ENCODE measurements at places on chromosomes 2 and 18.

DNA sequence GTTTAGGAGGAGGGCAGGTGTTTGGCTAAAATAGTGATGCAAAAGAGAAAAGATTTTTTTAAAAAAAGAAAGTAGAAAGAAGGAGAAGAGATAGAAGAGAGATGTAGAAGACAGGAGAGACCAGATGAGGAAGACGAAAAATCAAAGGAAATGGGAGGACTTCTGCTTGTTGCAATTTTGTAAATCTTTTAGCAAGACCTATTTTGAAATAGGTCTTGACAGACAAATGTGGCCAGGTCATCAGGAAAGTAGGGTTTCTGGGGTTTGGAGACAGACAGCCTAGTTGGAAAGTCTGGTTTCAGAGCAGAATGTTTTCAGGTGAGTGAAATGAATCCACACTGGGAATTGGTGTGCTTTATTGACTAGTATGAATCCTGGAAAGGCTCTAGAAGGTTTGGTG is 104.5 kb upstream of the CAVIN2 start:
- no peaks in the 10 kb centered on the region for H3K4me1 ChIP-seq
- no peaks in the 10 kb centered on the region for H3K36me3 ChIP-seq
- no peaks in the 10 kb centered on the region for H3K27me3 ChIP-seq
- no peak overlapping the region for H3K4me3 ChIP-seq
- DNase-seq, result no peak

- H3K4me3 ChIP-seq, result no peak overlapping the region
- H3K4me1 ChIP-seq, result peaks cover 10% of the 10 kb centered on the region
Observed at GRCh38 chr2:45872211-45872610, 220.7 kb downstream of the PRKCE start.

- peaks cover under 1% of the 10 kb centered on the region for H3K36me3 ChIP-seq
- H3K27ac ChIP-seq, result no peak overlapping the region
- H3K4me1 ChIP-seq, result no peaks in the 10 kb centered on the region
- no peak for DNase-seq
- H3K4me3 ChIP-seq, result no peak overlapping the region
Observed at GRCh38 chr2:127043367-127044164, 63.4 kb downstream of the BIN1 start.

DNA sequence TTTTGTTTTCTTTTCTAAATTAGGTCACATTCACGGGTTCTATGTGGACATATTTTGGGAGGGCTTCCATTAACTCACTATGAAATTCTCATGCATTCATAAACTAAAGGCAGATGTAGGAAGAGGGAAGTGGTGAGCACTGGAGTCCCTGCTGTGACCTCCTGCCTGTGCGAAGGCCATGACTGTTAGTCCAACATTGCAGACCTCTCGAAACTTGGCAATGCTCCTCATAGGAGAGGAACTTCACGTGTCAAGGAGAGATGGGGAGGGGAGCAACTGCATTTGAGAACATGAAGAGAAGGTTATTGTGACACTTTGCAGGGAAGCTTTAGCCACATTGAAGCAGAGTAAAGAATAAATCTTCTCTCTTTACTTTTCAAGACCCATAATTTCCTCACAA is 126.4 kb upstream of the HNMT start:
- no peak overlapping the region for H3K27ac ChIP-seq
- H3K36me3 ChIP-seq, result no peaks in the 10 kb centered on the region
- H3K4me3 ChIP-seq, result no peak overlapping the region
- DNase-seq, result no peak
- no peaks in the 10 kb centered on the region for H3K27me3 ChIP-seq
- no peaks in the 10 kb centered on the region for H3K4me1 ChIP-seq

GRCh38 chr2:196335221-196335634 is 163.8 kb upstream of the STK17B start:
- H3K27me3 ChIP-seq, result no peaks in the 10 kb centered on the region
- no peak overlapping the region for H3K27ac ChIP-seq
- DNase-seq, result no peak
- H3K4me1 ChIP-seq, result no peaks in the 10 kb centered on the region

GRCh38 chr2:46337208-46337994 is 40.2 kb downstream of the EPAS1 start:
- no peaks in the 10 kb centered on the region for H3K36me3 ChIP-seq
- no peak overlapping the region for H3K27ac ChIP-seq
- H3K27me3 ChIP-seq, result no peaks in the 10 kb centered on the region
- peaks cover 42% of the 10 kb centered on the region for H3K4me1 ChIP-seq
- no peak overlapping the region for H3K4me3 ChIP-seq

DNA sequence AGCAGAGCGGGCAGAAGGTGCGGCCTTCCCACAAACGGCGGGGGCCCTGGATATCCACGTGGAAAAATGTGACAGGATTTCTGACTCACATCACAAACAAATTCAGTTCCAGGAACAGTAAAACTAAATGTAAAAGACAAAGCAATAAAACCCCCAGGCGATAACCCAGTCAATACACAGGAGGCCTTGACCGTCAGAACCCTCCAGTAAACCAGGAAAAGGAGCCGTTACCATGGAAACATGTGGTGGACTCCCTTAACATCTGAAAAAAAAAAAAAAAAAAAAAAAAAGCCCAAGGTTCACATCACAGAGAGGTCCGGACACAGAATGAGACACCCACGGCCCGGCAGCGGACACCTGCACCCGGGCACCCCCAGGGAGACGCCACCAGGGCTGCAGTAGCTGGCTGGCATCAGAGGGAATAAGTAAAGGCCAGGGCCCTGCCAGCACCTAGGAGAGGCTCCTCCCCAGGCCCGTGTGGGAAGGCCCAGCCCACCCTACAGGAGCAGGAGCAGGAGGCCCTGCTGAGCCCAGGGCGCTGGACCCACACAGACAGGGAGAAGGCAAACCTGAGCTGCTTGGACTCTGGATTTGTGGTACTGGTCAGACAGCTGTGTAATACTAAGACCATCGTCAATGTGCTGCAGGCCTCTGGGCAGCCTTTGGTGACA is 83.7 kb downstream of the TMEM18 start:
- H3K27ac ChIP-seq, result no peak overlapping the region
- no peak for DNase-seq
- peaks cover 2% of the 10 kb centered on the region for H3K27me3 ChIP-seq
- no peaks in the 10 kb centered on the region for H3K36me3 ChIP-seq

DNA sequence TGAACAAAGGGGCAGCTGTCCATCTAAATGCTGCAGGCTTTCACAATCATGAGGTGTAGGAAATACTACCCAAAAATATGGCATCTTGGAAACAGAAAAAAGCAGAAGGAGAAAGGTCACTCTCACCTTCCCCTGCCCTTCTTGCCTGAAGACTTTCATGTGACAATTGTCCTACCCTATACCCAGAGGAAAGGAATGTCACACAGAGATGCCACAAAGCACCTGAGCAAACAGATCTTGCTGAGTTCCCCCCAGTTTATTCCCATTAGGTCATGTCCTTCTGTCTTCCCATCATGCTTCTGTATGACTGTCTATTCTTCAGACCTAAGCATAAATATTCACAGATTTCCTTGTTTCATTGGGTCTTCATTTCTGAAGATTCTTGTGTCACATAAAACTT is 116.6 kb upstream of the MSH6 start:
- H3K4me3 ChIP-seq, result no peak overlapping the region
- H3K4me1 ChIP-seq, result no peaks in the 10 kb centered on the region
- no peak for DNase-seq
- H3K36me3 ChIP-seq, result no peaks in the 10 kb centered on the region

DNA sequence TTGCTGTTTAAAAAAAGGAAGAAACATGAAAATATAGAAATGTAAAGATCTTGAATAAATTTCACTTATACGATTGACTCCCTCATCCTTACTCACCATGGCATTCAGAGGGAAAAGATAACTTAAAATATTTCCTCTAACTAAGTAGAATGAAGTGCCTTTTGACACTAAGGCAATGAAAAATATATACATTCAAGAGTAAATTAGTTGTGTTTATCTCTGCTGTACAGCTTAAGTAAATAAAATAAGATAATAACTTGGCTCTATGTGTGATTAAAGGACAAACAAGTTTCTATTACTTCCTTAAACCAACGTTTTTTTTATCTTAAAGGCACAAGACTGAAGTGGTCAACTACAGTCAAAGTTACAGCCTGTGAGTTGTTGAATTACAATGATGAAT is 142.3 kb upstream of the LRRTM4 start:
- no peak overlapping the region for H3K4me3 ChIP-seq
- no peaks in the 10 kb centered on the region for H3K4me1 ChIP-seq
- no peak overlapping the region for H3K27ac ChIP-seq
- no peaks in the 10 kb centered on the region for H3K27me3 ChIP-seq

DNA sequence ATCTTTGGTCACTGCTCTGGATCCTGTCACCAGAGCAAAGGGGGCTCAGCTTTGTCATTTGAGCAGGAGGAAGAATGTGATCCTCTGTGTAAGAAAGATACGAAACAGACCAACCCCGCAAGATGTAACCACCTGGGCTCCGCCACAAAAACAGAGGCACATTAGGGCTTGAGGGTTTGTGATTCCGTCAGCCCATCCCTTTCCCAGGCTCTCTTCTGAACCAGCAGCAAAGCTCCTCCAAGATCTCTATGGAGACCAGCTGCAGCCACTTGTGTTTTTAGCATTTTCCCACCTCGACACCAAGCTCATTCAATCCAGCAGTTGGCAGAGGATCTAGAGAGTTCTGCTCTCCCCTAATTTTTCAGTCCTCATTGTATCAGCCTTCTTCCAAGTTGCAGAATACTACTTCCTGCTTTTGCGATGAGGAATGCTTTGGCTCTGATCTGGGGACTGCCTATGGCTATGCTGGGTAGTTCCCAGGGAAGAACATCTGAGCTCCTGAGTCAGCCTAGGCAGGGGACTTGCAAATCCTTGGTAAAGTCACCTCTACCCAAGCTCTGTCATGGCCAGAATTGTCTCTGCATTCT is 139.6 kb upstream of the RAB12 start:
- H3K4me3 ChIP-seq, result no peak overlapping the region
- no peak for DNase-seq
- no peak overlapping the region for H3K27ac ChIP-seq
- no peaks in the 10 kb centered on the region for H3K27me3 ChIP-seq

DNA sequence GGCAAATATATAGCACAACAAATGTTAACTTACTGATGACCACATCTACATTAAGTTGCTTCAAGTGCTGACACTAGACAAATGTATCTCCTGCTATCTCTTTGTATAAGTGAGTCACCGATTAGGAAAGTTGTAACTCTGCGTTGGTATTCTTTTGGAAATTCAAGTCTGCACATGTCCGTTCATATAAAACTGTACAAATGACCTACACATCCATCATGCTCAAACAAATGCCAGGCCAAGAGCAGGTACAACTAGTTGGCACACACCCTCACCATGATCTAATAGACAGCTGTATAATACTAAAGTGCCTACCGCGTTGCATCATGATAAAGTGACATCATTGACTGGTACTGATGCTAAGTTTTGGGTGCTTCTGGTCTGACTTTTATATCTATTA is 141.1 kb downstream of the RBMS1 start:
- no peaks in the 10 kb centered on the region for H3K36me3 ChIP-seq
- no peak for DNase-seq
- no peak overlapping the region for H3K4me3 ChIP-seq

Measured in thymus (tissue), 14 donors.